A549 (cell line): ENCODE measurements at places on chromosomes 2 and 18. TPM values are rescaled to one million over a fixed set of nuclear protein-coding genes. Genes with fewer than 3 reads are reported as not detected.

The LAMA1 gene
- polyA plus RNA-seq = 0.05 TPM in 2 of 3 replicates, not detected in the other

The APLF gene
- polyA plus RNA-seq = 1.5 to 1.8 TPM (median 1.5 TPM) in 3 replicates

The PROM2 gene
- polyA plus RNA-seq = 0.04 to 0.16 TPM (median 0.09 TPM) in 3 replicates

The CDK15 gene
- polyA plus RNA-seq = not detected in 3 replicates

The PPP1R1C gene
- polyA plus RNA-seq = 0.81 to 1.4 TPM (median 0.89 TPM) in 3 replicates

The CLEC4F gene
- polyA plus RNA-seq = not detected in 3 replicates
